Astrocyte (in vitro differentiated cells and primary cell): ENCODE measurements at places on chromosomes 12 and 14.

- no peak for DNase-seq
Measured at GRCh38 chr14:69083181-69083580, 69.7 kb downstream of the DCAF5 start.

DNA sequence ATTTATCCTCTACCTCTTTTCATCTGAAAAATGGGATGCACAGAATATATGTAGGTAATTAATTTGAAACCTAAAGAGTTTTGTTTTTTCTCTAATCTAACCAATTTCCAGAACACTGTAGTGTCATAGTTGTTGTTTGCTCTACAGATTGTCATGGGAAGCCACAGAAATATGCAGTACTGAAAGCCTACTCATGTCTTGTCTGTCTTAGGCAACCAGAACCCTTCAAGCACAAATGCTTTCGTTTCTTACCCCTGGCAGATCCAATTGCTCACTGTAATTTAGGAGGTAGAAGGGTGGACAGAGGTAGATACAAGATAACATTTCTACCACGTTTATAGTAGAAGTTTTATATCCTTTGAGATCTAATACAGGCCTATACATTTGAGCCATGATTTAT, 330.2 kb upstream of the NOVA1 start:
- DNase-seq: no peak

GRCh38 chr12:8052679-8053078, 13.5 kb downstream of the C3AR1 start:
- no peak for DNase-seq

- DNase-seq: no peak
Measured at GRCh38 chr12:93059288-93059687, 130.2 kb upstream of the EEA1 start.

DNA sequence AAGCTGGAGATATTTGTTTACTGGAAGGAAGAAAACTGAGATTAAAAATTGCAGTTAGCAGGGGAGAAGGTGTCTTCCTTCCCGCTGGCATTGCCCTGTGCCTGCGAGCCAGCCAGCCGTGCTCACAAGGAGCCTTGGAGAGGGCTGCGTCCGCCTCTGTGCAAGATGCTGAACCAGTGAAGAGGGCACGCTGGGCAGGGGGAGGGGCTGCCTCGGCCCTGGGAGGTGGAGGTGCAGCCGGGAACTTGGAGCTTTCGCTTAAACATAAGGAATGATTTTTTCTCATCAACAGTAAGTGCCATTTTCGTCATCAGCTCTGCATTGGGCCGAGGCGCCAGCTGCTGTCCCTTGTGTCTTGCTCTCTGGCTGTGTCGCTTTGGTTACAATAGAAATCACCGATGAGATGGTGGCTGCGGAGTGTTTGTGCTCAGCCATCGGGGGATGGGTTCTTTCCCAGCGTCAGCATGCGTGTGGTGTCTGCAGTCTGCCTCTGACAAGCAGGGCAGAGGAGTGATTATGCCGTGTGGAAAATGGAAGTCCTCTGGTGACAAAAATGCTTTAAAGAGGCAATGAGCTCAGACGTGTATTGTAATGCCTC, 97.3 kb downstream of the ESR2 start:
- peak; percentile 58 for DNase-seq

DNA sequence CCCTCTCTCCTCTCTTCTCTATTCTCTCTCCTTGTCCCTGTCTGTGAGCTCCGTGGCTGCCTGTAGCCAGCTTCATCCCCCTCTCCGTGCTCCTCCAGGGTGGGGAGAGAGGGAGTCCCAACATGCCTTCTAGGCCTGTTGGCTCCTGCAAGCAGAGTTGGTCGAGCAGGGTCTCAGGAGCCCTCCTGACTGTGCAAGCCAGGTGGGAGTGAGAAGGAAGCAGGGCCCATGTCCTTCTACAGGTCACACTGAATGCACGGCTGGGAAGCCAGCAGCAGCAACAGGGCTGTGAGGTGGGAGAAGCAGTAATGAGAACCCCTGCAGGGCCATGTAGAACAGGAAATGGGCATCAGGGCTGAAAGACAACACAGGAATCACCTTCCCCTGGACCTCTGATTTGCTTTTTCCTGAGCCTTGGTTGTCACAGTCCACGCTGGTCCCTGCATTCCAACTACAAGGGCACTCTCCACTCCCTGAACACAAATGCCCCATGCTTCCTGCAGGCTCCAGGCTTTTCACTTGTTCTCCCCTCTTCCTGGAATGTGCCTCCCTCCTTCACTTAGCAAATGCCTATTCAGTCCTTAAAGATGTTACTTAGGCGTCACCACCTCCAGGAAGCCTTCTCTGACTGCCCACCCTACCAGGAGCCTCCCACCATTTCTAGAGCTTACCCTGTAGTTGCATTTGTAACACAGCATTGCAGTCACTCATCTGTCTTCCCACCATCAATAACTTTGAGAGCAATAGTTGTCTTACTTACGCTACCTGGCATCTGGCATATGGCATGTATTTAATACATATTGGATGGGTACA, 51.2 kb downstream of the TSPAN11 start:
- DNase-seq: no peak

DNA sequence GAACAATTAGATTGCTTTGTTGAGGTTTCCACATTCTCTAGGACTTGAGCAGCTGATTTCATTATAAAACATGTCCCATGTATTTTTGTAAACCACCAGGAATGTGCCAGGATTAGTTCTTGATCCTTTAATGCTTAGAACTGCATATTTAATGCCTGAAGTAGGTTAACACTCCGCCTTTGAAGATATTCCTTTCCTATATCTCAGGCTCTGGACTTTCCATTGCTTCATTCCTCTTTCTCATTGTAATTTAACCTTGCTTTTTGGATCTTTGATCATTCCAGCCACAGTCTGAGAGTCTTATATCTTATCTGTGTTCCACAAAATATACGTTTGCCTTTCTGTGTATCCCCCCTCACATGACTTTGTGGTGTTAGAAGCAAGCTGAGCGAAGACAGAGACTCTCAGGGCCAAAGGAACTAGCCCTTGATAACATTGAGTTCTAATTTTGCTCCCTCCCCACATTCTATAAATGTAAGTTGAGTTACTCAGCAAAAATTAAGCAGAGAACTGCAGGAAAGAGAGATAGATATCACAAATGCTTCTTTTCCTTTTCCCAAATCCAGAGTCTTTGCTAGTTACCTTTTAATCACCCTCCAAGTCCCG, 2.4 kb upstream of the CLEC1B start:
- no peak for DNase-seq

DNA sequence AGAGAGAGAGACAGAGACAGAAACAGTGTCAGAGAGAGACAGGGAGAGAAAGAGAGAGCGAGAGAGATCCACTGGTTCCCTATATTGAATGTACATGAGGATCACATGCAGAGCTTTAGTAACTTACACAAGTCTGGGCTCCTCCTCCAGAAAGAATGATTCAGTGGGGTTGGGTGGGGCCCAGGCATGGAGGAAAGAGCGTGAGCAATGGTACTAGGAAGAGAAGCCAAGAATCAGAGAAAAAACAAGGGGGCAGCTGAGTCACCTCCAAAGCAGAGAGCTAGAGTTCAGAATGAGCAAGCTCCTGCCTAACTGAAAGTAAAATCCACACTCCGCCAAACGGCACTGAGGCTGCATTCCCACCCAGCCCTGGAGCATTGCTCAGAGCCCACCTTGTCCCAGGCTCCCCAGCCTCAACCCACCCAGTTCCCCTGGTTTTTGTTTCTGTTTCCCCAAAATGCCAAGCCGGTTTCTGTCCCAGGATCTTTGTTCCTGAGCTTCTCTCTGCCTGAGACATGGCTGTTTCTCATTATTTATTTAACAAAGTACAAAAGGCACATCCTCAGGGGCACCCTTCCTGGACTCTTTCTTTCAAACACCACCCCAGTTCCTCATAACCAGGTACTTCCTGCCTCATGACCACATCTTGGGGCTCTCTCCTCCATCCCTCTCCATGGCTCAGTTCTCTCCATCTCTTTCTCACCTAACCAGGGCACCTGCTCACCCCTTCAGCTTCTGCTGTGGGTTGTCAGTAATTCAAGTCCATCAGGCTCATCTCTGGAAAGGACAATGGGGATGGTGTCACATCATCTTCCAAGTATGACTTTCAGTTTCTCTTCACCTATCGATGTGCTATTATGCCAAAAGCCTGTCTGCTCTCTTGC, 670.3 kb upstream of the TBX3 start:
- DNase-seq: peak; percentile 95

- DNase-seq: peak; percentile 54
Measured at GRCh38 chr14:90624227-90624626, 192.0 kb downstream of the TTC7B start.

GRCh38 chr12:82862069-82862841, 175.5 kb downstream of the TMTC2 start:
- DNase-seq: peak; percentile 51

DNA sequence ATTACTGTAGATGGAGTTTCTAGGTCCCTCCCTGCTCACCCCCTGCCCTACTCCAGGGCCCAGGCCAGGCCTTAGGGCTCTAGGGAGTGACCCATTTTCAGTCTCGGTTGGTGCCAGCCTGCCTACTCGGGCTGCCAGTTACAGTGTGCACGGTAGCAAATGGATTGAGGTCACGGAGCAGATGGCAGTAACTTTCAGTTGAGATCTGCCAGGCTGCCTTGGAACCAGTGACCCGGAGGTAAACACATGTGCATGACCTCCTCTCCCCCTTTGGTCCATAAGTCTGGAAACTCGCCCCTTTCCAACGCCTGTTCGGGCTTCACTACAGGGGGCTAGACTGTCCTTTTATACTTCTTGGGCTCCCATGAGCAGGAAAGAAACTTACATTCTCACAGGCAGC, 139.7 kb upstream of the TBX3 start:
- DNase-seq: no peak

GRCh38 chr14:74977164-74977900, 21.9 kb upstream of the PGF start:
- no peak for DNase-seq

DNA sequence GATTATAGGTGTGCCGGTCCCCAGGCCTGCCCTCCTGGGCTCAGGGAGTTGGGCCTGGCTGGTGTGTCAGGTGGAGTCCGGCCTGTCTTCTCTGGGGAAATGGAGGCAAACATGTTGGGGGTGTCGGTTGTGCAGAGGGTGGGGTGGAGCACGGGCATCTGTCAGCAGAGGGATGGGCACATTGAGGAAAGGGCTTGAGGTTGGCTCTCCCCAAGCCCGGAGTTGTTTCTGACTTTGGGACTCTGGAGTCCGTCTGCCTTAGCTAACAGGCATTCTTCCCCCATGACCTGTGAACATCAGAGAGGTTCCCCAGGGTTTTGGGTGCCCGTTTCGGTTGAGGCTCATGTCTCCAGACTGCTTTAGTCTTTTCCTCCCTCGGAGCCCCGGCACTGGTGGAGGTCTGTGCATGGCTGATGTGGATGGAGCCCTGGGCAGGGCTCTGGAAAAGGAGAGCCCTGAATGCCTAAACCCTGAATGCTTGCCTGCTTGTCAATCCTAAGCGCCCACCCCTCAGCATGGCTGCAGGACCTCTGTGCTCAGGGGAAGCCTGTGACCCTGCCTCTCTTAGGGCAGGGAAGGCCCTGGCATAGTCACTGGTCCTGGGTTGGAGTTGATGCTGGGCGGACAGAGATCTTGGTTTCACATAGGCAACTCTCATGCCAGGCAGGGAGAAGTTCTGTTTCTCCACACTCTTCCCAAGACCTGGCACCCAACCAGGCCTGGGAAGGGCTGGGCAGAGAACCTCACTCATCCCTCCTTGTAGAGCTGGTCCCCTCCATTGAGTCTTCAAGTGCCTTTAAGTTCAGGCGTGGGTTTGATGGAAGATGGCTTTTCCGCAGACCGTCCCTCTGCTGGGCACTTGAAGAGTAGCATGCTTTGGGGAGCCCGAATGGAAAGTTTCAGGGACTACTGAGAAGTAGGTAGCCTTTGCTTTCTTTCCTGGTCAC, 12.9 kb downstream of the NYNRIN start:
- peak; percentile 22 for DNase-seq

DNA sequence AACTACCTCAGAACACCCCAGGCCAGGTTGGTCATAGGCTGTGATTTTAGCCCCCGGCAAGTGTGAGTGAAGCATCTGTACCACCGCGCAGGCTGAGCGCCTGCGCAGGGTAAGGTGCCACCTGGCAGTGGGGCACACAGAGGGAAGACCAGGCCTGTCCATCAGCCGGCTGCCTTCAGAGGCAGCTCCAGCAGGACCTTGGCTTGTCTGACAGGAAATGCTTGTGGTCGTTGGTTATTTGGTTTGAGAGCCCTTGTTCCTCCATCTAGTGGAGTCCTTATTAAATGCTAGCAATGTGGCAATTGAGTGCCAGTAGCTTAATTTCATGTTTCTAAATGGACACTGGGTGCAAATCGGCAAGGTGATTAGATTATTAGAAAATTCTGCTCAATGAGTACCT, 27.5 kb downstream of the SLC25A29 start:
- peak; percentile 65 for DNase-seq

DNA sequence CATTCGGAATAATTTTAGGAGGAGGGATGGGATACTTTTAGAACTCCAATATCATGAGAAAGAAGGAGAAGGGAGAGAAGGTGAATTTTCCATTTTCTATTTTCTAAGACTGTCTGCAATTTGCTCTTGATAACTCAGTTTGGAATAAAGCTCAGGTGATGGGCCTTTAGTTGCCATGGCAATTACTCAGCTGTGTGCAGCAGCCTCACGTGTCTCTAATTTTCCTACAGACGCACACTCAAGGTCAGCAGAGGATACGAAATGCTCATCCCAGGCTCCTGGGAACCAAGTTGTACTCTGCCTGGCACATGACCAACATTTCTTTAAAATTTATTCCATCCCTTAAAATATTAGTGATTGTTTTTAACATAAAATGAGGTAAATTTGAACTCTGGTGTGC, 76.7 kb downstream of the TTC8 start:
- DNase-seq: no peak

DNA sequence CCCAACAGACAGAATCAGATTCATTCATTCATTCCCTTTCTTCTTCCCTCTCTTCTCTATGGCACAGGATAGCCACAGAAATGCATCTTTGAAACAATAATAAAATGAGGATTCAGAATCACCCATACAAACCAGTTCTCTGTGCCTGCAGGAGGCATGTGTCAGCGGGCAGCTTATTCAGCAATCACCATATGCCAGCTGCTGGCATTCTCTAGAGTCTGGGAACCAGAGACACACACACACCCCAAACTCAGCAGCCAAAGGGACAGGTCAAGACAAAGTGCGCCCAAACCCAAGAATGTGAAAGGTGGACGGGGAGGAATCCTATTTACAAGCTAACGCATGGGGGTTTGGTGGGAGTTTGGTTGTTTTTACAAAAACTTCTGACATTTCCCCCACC, 14.1 kb downstream of the ARF3 start:
- DNase-seq: no peak

DNA sequence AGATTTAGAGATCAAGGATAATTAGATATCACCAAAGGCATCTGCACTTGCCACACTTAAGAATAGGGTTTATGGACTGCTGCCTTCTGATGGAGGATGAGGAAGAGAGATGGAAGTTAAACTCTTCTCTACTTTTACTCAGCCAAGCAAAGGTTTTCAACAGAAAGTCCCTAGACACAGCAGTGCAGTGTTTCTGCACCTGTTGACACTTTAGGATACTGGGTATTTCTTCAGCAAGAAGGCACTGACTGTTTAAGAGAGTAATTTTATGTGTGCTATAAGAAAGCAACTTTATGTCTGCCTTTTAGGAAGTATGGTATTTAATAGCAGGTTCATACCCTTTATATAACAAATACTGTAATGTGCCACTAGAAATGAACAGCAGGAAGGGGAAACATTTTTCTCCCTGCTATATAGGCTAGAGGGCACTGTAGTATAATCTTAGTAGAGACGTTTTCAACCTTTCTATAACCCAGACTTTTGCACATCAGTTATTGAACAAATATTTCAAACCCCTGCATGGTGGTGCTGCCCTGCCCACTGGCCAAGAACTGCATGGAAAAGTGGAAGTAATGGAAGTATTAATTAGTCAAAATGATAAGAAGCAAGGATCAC, 225.0 kb upstream of the GRIP1 start:
- DNase-seq: no peak
